ENCODE measurements at places on chromosomes 5 and 9.
A peak's percentile ranks its signal among the peaks of the same experiment; 100 is the strongest.

DNA sequence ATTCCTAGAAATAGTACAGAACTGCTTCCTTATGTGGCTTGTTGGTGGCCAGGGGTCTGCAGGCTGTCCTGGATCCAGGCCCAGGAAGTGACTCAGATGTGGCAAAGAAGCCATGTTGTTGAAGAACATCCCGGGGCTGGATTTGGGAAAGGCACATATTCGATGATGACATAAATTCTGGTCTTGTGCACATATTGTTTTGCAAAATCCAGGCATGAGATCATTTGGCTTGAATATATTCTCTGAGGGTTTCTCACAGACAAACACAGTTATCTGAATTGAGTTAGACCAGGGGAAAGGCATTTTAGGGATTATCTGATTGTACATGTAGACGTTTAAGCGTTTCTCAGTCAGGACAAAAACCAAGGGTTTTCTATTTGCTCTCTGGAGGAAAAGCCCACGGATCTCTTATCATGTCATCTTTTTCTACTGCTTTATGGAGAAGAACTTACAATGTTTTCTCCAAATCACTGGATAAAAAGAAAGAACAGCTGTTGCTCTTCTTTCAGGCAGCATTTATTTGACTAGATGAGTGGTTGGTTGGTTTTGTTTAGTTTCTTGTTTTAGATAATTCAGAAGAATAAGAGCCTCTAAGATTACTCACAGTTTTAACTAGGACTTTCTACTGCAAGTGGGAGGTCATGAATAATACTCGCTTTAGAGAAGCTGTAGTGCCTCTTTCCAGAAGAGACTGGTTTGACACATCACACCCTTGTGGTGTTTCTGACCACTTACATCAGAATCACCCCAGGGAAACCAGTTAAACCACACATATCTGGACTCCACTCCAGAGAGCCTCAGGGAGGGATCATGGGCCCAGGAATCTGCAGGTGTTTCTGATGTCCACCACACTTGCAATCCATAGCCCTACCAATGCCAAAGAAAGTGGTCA is 29.5 kb upstream of the LHFPL2 start:
- peak; percentile 29 for DNase-seq

GRCh38 chr5:38922199-38922598 is 76.4 kb downstream of the OSMR start:
- DNase-seq = peak; percentile 57

DNA sequence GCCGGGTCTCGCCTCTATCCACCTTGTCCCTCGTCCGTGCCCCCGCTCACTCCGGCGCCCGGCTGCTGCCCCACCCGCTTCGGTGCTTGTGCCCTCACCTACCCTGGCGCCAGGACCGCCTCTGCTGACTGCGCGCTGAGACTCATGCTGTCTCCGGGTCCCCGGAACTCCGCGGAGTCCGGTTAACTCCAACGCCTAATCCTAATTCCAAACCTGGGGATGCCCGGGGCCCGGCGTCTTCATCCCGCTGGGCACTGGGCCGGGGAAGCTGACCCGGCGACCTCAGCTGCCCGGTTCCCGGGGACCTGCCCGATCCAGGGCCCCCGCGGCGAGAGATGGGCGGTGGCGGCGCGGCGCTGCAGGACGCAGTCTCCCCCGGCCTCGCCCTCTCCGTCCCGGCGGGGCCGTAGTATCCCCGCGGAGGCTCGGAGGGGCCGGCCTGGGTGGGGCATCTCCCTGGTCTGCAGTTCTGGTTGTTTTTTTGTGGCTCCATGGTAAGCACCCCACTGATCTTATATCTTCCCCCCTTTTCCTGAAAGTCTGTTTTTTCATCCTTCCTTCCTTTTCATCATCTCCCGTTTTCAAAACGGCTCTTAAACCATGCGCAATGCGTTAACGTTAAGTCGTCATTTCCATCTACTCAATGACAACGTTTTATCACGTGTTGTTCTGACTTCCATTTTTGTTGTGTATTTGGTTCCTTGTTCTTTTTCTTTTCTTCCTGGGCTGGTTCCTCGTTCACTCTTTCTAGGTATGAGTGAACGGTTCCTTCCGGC is 41.1 kb upstream of the PLEKHG4B start:
- peak; percentile 79 for DNase-seq

- DNase-seq = no peak
Measured at GRCh38 chr5:170534177-170534576, 30.4 kb downstream of the KCNIP1 start.

- DNase-seq = no peak
Measured at GRCh38 chr9:116842658-116843057, 155.6 kb downstream of the TRIM32 start.
